ENCODE measurements at places on chromosomes 11 and 22.

DNA sequence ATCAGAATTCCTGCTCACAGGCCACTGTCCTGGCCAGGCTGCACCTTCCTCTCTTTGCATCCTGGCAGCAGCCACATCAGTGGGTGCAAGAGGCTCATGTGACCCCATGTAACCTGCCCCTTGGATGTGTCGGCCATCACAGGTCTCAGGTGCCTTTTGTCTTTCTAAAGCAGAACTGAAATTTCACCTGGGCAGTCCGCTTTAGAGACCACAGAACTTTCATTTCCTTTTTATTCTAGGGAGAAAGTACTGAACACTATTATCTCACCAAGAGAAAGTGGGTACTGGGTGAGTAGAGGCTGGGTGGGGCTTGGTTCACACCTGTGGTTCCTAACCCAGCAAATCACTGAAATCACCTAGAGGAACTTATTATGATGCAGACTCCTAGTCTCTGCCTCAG is 51.7 kb upstream of the NUP160 start:
- DNase-seq = no peak

DNA sequence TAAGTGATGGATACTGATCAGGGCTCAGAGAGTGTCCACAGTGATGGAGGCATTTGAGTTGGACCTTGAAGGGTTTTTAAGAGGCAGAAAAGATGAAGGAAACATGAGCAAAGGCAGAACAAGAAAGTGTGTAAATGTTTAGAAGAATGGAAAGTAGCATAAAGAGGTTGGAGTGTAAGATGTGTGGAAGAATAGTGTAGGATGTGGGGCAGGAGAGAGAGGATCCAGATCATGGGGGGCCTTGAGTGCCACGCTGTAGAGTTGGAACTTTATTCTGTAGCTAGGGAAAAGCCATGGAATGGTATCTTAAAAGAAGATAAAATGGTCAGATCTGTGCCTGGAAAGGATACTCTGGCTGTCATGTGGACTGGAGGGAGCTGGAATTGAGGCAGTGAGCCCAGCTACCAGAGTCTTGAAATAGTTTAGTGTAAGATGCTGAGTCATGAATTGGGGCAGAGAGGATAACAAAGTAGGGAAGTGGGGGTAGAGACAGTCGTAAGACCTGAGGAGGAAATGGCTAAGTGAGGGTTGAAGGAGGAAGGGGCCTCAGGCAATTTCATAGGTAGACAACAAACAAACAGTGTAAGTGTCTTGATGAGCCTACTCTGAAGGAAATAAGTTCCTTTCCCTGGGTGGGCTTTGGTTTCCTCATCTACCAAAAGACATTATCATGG is 6.7 kb downstream of the KCNE3 start:
- no peak for DNase-seq

- DNase-seq = no peak
Observed at GRCh38 chr11:11708256-11708655, 86.5 kb upstream of the GALNT18 start.

GRCh38 chr11:91932151-91932821 is 292.3 kb upstream of the FAT3 start:
- DNase-seq = no peak

Data from SK-N-MC (cell line).